ENCODE measurements at places on chromosomes 4 and X. TPM values are rescaled to one million over a fixed set of nuclear protein-coding genes. Genes with fewer than 3 reads are reported as not detected.

Gene HPGD
- 69.0 TPM for total RNA-seq

Gene TEX11
- total RNA-seq = not detected

Gene MGAT4D
- not detected for total RNA-seq

Gene SNCA
- total RNA-seq = 24.6 TPM

Gene CSAG3
- not detected for total RNA-seq

Gene PLP1
- total RNA-seq = 14.7 TPM

Gene BCOR
- 20.9 TPM for total RNA-seq

Gene ALB
- not detected for total RNA-seq

Gene GAGE13
- not detected for total RNA-seq

Gene BMP3
- total RNA-seq = 0.83 TPM

Gene FRMPD3
- total RNA-seq = not detected

Gene ADH1C
- 1.6 TPM for total RNA-seq

Gene CT55
- total RNA-seq = not detected

Gene EVC2
- total RNA-seq = 11.0 TPM

Gene GRIA2
- 0.47 TPM for total RNA-seq

Gene WNK3
- 0.52 TPM for total RNA-seq

Gene UCP1
- total RNA-seq = not detected

Gene AFF2
- 2.2 TPM for total RNA-seq

Gene H2BW2
- not detected for total RNA-seq

Gene NOX1
- total RNA-seq = 1.4 TPM

Gene ADH1A
- total RNA-seq = not detected

Gene PPEF2
- total RNA-seq = not detected

Gene CT45A2
- not detected for total RNA-seq

Gene TBC1D8B
- 2.3 TPM for total RNA-seq

Gene DUSP21
- total RNA-seq = not detected

Gene ARHGEF9
- total RNA-seq = 34.3 TPM

Gene FAM184B
- 0.39 TPM for total RNA-seq

Gene LRCH2
- 1.4 TPM for total RNA-seq

Gene UGT8
- total RNA-seq = 2.6 TPM
